ENCODE measurements at places on chromosomes 5 and 9.

DNA sequence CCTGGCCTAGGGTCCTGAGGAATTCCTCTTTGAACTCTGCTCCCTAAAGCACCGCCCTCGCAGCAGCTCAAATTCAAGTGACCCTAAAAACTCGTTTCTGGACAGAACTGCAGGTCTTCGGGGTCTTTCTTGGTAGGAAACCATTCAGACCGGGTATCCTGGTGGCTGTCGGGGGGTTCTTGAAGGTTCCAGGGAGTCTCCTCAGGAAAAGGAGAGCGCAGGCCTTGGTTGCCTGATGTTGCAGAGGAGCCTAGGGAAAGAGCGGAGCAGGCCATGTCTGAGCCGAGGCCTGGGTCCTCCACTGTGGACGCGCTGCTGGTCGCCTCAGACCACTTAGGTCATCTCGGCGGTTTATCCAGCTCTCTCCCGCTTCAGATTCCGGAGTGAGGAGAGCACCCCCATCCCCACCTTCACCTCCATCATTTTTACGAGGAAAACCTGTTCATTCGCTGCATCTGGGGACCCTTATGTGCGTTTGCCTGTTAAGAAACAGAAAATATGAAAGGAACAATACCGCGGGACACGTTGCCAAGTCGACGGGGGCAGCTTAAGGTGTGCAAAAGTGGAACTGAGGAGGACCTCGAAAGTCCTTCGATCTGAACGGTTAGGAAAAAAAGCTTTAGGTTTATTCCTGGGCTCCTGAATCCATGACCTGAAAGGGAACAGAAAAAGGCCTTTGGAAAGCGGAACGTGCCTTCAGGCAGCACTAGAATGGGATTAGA lies 299.4 kb downstream of the PARP8 start:
- DNase-seq, result no peak

DNA sequence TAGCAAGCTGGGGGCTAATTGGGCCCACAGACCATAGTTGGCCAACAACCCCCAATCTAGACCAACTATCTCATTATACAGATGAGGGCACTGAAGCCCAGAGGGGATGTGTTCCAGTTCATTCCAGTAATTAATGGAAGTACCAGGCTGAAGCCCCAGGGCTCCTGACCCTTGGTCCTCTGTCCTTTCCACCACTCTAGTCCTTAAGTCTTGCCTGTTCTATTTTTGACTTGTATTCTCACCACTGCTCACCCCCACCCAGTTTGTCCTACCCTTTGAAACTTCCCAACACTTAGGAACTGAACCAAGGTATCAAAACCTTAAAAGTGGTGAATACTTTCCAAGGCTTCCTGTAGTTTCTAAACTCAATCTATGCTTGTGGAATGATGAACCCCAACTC lies 407.4 kb downstream of the ENC1 start:
- no peak for DNase-seq

GRCh38 chr9:34579808-34580163 lies 9.7 kb downstream of the CNTFR start:
- DNase-seq, result no peak

DNA sequence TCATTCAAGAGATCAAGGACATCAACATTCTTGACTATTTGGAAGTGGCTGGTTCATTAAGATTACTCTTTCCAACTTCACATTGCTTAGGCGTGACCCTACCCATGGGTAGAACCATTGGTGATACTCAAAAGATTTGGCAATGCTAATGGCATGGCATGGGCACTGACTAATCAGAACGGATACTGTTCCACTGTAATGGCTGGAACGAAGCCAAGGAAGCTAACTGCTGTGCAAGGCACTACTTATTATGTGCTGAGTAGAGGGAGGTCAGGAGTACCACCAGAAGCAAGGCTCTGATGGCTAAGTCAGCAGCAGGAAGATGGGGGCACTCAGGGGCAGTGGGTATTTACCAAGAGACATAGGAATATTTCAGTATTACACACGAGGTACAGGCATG lies 31.9 kb downstream of the GNA14 start:
- DNase-seq, result no peak

DNA sequence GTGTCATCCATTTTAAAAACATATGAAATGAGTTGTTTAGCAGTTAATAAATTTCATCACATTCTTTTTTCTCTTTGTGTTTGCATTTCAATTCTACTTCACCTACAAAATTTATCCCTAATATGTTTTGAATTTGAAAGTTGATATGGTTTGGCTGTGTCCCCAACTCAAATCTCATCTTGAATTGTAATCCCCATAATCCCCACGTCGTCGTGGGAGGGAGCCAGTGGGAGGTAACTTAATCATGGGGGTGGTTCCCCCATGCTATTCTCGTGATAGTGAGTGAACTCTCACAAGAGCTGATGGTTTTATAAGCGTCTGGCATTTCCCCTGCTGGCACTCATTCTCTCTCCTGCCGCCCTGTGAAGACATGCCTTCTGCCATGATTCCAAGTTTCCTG lies 200.1 kb downstream of the EPB41L4A start:
- DNase-seq, result no peak

DNA sequence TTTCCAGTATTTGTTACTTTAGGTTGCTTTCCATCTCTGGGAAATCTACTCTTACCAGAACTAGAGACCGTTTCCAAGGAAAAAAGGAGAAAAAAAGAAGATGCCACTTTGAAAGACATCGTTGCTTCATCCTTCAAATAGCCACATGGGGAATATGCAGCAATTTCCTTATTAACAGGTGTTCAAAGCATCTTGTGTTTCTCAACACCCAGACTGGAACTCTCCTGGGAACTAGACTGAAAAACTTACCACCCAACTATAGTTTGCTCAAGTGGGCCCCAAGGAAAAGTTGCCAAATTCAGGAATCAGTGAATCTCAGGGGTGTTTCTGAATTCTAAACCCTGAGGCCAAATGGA lies 80.0 kb upstream of the JAK2 start:
- DNase-seq, result no peak

DNA sequence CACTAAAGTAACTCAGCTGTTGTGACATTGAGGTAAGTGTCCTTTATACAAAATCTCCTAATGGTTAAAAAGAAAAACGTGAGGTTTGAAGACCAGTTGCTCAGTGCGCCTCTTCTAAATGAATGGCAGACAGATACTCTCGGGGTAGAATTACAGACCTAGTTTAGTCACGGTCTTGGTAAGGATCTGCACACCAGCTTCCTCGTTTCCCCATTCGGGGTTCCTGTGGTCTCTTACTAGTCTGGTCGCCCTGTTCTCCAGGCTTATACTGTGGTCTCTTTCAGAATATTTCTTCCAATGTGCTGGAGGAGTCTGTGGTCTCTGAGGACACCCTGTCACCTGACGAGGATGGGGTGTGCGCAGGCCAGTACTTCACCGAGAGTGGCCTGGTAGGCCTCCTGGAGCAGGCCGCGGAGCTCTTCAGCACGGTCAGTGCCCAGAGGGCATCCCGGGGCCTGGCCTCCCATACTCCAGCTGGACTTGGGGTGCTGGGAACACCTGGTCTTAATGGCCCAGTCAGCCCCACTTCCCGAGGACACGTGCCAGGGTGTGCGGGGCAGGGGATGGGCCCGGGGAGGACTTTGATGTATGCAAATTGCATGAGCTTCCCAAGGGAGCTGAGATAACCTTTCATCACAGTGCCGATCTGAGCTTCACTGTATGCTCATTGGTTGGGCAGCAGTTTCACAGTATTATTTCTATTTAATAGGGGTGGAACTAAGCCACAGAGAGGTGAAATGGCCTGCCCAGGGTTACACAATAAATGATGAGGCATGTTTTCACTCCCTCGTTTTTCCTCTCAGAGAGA lies 224.5 kb downstream of the DOCK8 start:
- DNase-seq, result no peak

- DNase-seq, result no peak
Measured at GRCh38 chr5:107476783-107477182, 194.0 kb downstream of the EFNA5 start.

- DNase-seq, result no peak
Measured at GRCh38 chr9:116435706-116436105, 251.4 kb upstream of the TRIM32 start.

DNA sequence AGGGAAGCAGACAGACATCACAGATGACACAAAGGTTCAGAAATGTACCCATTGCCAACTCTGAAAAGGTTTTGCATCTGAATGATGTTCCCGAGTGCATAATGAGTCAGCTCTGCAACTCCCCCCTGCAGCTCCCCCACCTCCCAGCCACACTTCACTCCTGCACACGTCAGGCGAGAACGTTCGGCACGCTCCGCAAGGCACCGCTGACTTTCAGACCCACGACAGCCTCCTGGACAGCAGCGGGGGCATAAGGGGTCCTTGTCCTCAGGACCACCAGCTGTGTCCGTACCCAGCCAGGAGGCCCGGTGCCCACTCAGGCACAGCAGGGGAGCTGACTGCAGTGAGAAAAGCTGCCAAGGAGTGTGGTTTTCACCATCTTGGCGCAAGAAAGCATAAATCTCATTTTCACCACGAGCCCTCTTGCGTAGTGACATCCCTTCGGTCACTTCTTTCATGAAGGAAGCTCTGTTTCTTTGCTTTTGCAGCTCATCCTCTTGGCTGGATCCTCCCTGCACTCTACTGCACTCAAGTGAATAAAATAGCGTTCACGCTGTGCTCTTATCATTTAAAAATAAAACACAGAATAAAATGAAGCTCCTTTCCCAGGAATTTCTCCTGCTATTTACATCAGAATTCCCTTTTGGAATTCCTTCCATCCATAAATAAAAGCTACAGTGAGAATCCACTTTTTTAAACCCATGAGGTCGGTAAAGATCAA lies 9.9 kb downstream of the GFPT2 start:
- DNase-seq, result no peak

DNA sequence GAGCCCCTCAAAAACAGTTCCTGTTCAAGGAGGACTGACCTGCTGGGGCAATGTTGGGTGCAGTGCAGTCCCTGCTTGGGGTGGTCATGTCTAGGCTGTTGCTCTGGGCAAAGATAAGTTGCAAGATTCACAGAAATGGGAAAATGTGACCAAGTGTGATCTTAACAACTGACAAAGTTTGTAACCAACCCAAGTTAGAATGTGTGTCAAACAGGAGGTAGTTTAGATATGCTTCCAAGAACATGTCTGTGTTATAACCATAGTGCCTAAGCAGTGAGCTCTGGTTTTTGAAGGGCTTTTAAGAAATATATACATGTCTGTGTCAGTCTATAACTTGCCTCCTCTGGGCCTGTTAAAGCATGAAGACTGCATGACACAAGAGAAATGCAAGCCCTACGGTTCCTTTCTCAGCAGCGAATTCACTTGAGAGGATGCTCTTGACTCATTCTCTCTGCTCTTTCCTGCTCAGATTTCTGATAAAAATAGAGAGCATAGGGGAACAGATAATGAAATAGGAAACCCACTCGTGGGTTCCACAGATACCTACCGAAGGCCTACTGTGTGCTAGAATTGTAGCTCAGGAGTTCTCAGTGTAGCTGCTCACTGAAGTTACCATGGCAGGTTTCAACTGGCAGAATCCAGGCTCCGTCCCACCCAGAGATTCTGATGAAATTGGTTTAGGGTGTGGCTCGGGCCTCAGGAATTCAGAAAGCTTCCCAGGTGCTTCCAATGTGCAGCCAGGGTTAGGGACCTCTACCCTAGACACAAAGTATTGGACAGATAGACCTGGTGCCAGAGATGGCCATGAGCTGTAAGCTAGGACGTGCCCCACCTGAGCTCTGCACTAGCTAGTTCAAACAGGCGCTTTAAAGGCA lies 52.4 kb downstream of the ARHGEF37 start:
- no peak for DNase-seq

DNA sequence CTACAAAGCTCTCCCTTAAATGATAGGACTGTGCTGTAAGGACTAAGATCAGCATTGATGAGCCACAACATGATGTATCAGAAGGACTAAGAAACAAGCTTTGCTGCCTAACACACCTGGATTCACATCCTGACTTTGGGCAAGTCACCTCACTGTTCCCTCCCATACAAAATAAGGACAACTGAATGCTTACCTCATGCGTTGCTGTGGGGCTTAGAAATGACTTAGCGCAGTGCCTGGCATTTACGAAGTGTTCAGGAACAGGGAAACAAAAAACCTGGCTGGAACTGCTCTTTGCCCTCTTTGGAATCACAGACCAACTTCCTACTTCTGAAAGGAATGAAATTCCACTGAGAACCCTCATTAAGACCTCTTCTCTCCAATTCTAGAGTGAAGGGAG lies 113.7 kb downstream of the BAAT start:
- DNase-seq, result no peak

DNA sequence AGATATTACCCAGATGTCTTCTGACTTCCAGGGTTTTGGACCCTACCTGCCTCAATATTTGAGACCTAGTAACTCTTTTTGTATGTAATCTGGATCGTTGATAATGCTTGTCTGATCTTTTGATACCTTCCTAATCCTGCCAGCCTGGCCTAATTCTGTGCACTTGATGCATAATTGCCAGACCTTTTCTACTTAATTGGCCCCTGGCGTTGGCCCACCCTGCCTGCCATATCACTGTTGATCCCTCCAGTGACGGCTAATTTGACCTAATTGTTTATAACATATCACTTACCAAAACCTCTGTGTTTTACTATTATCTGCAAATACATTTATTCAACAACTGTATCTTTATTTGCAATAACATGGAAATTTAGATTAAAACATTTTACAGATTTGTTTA lies 49.0 kb downstream of the SLC44A1 start:
- no peak for DNase-seq

GRCh38 chr5:95114305-95114704 lies 170.6 kb downstream of the MCTP1 start:
- DNase-seq, result no peak

DNA sequence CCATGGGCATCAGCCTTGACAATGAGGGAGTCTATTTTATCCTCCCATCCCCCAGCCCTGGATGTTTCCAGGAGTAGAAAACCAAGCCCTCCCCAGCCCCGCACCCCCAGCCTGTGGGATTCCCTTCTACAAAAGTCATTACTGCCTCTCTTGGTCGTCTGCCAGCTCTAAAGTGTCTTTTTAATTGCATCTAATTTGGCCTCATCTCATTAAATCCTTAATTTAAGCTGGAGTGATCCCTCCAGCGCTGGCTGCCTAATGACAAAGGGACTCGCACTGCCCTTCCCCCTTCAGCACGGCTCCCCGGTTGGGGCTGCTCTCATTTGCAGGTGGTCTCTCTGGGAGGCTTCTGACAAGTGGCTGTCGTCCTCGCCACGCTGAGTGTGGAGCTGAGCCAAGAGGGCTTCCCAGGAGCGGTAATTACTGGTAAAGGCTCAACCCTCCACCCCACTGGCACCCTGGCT lies 107.9 kb upstream of the ALDH1B1 start:
- DNase-seq, result no peak

GRCh38 chr9:128125580-128126354 lies 1.8 kb downstream of the PTGES2 start:
- no peak for DNase-seq

DNA sequence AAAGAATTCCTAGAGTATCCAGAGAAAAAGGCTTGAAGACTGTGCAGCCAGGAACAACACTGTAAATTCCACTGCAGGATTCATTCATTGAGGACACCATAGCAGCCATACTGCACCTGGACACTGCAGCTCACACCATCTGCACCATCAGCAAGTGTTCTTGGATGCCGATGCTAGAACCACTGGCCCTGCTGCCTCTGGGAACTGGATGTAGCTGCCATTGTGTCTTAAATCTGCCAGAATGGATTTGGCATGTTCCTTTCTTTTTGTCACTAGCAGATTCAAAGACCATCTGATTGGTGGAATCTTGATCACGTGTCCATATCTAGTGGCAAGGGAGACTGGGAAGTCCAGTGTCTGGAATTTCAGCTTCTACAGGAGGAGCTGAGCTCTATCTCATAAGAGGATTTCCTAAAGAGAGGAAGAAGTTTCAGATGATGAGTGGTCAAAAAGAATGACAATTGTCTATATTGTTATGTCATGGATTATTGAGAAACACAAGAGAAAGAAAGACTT lies 278.3 kb upstream of the ANKRD55 start:
- no peak for DNase-seq

- DNase-seq, result peak; percentile 61
Measured at GRCh38 chr5:132662925-132663770, 5.2 kb downstream of the IL13 start.

- no peak for DNase-seq
Measured at GRCh38 chr5:172550996-172551395, 90.1 kb upstream of the NEURL1B start.
